ENCODE measurements at places on chromosomes 6 and 20.

- DNase-seq = no peak
Observed at GRCh38 chr6:126170978-126171382, 168.9 kb upstream of the CENPW start.

DNA sequence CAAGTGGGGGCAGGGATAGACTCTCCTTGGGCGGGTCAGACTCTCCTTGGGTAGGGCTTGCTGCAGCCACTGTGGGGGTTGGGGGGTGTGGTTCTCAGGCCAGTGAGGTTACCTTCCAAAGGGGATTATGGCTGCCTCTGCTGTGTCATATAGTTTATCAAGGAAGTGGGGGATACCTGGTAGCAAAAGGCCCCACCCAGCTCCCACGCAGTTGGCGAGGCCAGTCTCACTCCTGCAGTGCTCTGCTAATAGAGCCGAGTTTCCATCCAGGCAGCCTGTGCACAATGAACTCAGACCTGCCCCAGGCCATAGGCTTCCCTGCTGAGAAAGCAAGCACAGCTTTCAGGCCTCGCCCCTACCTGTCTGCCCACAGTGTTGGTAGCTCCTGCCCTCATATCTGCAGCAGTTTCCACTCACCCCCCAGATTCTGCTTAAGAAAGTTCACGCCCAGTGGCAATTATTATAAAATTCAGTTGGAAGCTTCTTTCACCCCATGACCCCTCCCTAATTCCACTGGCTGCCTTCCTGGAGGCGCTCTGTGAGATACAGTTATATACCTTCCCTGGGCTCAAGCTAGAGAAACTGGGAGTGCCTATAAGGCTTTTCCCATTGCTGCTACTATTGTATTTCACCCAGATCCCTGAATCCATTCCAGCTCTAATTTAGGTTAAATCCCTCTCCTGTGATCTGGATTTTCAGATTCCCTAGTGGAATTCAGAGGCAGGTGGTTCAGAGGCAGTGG, 56.1 kb downstream of the HDDC2 start:
- no peak for DNase-seq

- DNase-seq = no peak
Observed at GRCh38 chr20:39259808-39260207, 297.7 kb downstream of the DHX35 start.

DNA sequence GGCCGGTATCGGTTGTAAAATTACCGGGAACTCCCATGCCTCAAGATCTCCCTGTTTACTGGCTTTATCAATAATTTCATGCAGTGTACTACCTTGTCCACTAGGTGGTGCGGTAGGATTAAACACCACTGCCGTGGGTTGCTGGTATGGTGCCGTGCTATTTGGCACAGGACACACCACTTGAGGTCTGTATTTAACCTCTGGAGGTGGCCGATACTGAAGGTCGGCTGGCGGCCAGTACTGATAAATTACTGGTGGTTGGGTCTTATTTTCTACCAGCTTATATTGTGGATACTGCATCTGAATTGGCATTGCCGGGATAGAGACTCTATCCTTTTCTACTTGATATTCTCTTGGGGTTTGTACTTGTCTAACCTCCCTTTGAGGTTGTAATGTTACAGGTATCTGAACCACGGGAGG, 14.3 kb upstream of the PTCRA start:
- DNase-seq = no peak
